Sciatic nerve (tissue), 2 donors: ENCODE measurements at places on chromosomes 13 and 19. TPM values are rescaled to one million over a fixed set of nuclear protein-coding genes. Genes with fewer than 3 reads are reported as not detected.

GRCh38 chr19:51978882-51979281 lies 7.8 kb downstream of the ZNF350 start:
- no peak for DNase-seq

DNA sequence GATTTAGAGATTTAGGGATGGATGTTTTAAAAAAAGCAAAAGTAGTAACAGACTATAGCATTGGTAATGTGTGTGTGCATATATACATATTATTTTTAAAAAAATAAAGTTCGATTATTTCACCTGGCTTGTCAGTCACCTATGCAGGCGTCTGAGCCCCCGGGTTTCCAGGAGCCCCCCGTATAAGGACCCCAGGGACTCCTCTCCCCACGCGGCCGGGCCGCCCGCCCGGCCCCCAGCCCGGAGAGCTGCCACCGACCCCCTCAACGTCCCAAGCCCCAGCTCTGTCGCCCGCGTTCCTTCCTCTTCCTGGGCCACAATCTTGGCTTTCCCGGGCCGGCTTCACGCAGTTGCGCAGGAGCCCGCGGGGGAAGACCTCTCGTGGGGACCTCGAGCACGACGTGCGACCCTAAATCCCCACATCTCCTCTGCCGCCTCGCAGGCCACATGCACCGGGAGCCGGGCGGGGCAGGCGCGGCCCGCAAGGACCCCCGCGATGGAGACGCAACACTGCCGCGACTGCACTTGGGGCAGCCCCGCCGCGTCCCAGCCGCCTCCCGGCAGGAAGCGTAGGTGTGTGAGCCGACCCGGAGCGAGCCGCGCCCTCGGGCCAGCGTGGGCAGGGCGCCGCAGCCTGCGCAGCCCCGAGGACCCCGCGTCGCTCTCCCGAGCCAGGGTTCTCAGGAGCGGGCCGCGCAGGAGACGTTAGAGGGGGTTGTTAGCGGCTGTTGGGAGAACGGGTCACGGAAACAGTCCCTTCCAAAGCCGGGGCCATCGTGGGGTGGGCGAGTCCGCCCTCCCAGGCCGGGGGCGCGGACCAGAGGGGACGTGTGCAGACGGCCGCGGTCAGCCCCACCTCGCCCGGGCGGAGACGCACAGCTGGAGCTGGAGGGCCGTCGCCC lies 840 bp upstream of the CCNA1 start:
- DNase-seq = no peak

DNA sequence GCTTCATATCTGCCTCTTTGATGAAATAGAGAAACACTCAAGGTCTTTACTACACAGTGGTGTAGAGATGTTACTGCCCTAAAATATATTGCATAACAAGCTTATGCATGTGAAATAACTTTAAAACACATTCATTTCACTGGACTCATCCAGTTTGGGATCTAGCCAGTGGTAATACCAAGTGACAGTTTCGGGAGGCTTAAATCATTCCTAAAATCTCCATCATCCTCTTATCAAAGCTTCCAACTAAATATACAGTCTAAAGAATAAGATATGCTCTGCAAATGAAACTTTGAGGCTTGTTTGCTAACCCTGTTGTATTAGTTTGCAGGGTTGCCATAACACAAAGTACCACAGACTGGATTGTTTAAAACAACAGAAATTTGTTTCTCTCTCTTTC lies 52.8 kb downstream of the THSD1 start:
- DNase-seq = no peak

DNA sequence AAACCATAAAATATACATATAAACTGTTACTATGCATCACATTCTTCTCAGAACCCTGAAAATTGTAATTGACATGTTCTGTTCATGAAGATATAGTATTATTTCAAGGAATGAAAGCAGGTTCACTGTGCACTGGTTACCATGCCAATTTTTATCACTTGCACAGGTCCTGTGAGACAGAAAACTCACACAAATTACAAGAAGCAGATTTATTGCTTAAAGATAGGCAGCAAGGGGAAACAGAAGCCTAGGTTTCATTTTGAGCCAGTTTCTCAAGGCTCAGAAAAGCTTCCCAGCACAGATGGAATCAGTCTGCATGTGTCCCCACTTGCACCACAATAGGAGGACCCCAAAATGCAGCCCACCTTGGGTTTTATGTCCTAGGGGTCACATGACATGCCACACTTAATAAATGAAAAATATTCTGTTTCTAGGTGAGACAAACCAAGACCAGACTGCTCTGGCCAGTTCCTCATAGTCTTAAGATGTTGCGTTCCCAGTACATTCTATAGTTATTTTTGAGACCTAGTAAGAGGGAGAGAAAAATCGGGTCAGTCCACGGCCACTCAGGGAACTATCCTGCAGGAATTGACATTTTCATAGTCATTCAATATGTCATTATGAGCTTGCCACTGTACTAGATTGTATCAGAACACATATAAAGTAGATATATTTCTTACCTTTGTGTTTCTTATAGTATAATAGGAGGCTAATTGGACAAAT lies 459.1 kb upstream of the ATXN8OS start:
- no peak for DNase-seq

DNA sequence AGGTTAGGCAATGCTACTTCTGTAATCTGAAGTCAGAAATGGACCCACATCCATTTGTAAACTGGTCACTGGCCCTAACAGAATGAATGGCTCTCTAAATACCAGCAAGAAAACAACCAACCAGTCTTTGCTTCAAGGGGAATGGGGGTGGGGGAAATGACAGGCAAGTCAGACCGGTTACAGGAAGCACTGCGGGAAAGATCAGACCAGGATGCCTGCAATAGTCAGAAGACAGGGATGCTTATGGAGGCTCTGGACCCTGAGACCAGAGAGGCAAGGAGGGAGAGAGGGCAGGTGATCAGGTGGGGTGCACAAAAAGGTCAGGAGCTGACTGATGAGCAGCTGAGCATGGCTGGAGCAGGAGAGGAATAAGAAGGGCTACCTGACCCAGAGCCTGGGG lies 13.1 kb downstream of the MED26 start:
- no peak for DNase-seq

GRCh38 chr19:51810223-51810622 lies 15.3 kb downstream of the FPR3 start:
- no peak for DNase-seq

DNA sequence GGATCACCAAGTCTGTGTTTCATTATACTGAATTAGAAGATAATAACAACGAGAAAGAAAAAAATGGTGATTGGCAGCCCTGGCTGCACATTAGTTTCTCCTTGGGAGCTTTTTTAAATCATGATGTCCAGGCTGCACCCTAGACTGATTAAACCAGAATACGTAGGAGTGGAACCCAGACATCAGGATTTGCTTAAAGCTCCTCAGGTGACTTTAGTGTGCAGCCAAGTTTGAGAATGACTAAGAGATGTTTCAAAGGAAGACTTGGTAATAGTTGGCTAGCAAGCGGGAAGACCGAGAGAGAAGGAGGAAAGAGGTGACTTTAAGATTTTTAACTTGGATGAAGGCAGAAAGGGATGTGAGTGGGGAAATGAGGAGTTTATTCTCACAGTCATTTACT lies 71.4 kb upstream of the SERP2 start:
- no peak for DNase-seq

GRCh38 chr13:23160638-23161480 lies 19.9 kb upstream of the SGCG start:
- DNase-seq = no peak

- DNase-seq = no peak
Measured at GRCh38 chr19:40348961-40349507, 539 bp downstream of the PLD3 start.

GRCh38 chr19:17865364-17866311 lies 5.9 kb downstream of the RPL18A start:
- no peak for DNase-seq

DNA sequence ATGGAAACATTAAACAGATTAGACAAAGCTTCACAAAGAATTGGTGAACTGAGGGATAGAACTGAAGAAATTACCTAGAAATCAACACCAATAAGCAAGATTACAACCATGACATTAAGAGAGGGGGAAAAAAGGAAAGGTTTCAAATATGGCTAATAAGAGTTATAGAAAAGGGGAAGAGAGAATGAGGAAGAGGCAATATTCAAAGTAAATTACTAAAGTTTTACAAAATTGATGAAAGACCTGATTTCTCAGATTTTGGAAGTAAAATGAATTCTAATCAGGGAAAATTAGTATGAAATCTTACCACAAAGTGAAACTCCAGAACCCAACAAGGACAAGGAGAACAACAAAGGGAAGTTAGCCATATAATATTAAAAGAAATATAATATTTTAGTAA lies 187.4 kb downstream of the NBEA start:
- DNase-seq = no peak

GRCh38 chr19:55697698-55698097 lies 22.7 kb downstream of the EPN1 start:
- peak; percentile 35 for DNase-seq

DNA sequence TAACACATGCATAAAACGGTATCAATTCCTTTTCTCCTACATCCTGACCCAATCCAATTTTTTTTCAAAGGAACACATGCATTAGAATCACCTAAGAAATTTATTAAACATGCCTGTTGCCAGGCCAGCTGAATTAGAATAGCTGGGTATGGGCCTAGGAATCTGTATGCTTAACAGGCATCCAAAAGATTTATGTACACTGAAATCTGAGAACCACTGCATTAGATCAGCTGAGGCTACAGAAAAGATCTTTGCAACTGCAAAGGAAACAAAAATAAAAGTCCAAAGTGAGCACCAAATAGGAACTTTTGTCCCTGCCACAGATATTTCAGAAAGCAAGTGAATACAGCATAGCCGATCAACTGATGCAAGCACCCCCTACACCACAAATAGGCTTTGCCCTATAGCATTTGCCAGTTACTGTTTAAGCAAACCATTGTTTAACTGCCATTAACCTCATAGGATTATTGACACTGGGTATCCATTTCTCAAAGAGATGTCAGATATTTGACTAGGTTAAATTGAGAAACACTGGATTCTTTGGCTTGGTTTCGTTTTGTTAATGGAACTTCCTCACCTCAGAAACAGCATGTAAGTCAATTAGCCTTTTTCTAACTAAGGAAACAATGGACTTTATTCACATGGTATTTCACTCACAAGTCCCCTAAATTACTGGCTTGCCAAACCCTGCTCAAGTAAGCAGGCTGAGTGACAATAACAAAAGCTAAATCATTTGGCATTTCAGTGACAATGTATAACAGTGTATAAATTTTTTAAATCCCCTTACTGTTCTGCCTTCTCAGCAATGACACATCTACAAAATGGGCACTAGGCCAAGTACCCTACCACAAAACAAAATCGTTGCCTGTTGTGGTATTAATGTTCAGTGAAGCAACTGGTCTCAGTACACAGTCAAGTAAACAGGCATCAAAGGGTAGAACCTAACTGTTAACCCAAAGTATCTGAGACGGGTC lies 67.8 kb downstream of the SUCLA2 start:
- no peak for DNase-seq

GRCh38 chr13:27043013-27043412 lies 128.6 kb downstream of the USP12 start:
- DNase-seq = no peak

GRCh38 chr13:98174307-98174706 lies 2.8 kb downstream of the RNF113B start:
- no peak for DNase-seq

DNA sequence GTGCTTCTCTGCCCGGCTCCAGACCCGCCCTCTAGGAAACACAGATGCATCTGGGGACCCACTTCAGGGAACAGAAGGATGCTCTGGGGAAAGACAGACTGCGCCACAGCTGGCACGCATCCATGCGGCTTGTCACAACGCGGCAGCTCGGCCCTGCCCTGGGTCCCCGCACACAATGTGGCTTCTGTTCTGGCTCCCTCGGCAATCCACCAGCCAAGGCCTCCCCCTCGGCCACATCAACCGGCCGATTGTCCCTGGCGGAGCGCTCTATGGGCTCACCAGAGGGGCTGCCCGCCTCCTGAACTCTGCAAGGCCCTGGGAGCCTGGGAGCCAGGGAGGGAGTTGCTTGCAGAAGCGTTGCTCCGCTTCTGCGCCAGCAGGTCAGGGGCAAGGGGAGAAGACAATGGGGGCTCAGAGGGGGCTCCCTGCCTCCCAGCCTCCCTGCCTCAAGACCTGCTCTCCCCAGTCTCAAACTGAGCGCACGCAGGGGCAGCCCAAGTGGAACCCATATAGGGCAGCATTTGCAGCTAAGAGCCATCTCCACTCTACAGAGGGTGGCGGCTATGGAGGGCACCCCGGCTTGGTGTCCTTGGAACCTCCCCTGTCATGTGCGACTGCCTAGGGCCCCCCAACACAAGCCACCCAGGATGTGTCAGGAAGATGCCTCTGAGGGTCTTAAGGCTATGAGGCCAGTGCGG lies 37.9 kb downstream of the MLLT1 start:
- DNase-seq = peak; percentile 89

GRCh38 chr19:17836530-17836929 lies 11.3 kb downstream of the JAK3 start:
- DNase-seq = no peak

DNA sequence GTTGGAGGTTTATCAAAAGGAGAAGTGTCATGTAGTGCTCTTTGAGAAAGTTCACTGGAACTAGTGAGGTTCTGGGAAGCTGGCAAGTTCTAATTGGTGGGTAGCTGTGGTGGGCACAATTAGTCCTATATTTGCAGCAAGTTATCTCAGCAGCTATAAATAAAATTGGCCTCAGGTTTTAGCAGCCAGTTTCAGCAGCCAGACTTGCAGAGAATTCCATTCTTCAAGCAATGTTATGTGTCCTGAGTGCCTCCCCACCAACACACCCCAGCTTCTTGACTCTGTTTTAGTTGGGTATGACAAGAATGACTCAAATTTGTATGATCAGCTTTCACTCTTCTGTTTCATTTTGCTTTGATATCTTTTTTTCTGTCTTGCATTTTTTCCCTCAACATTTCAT lies 4.7 kb downstream of the IFT88 start:
- no peak for DNase-seq

DNA sequence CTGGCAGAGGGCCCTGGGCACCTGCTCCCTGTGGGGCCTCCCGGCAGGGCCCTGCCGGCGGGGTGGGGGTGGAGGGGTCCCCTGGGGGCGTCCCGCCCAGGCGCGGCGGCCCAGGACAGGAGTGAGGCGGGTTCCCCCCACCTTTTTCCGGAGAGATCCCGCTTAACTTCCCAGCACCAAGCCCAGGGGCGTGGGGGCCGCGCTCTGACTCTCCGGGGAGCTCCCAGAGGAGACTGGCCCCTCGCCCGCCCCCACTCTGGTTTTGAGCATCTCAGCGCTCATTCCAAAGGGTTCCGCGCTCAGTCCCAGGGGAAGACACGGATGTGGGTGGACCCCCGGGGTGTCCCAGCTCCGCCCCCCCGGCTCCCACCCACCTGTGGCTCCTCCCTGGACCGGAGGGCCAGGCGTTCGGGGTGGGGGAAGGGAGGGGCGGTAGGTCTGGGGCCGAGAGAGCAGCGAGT lies 476 bp downstream of the C2CD4C start:
- DNase-seq = peak; percentile 58

- no peak for DNase-seq
Measured at GRCh38 chr13:76976929-76977328, 15.0 kb upstream of the CLN5 start.

- no peak for DNase-seq
Measured at GRCh38 chr19:813219-814151, 8.3 kb downstream of the PLPPR3 start.

Gene FXYD3
- total RNA-seq = 24.1 TPM

Gene KCNJ14
- 0.71 TPM for total RNA-seq

Gene LGALS14
- total RNA-seq = not detected

Gene TTYH1
- total RNA-seq = 72.2 TPM

Gene CLDN10
- not detected for total RNA-seq

Gene RLN3
- not detected for total RNA-seq

Gene MAB21L1
- 1.5 TPM for total RNA-seq

Gene CGB7
- total RNA-seq = not detected

Gene ANKRD24
- 1.3 TPM for total RNA-seq

Gene SOX1
- total RNA-seq = not detected

Gene STOML3
- not detected for total RNA-seq

Gene TMEM145
- total RNA-seq = not detected

Gene SLC8A2
- not detected for total RNA-seq

Gene ZNF723
- not detected for total RNA-seq
